T-helper 2 cell (primary cell): ENCODE measurements at places on chromosomes 1 and 21.

DNA sequence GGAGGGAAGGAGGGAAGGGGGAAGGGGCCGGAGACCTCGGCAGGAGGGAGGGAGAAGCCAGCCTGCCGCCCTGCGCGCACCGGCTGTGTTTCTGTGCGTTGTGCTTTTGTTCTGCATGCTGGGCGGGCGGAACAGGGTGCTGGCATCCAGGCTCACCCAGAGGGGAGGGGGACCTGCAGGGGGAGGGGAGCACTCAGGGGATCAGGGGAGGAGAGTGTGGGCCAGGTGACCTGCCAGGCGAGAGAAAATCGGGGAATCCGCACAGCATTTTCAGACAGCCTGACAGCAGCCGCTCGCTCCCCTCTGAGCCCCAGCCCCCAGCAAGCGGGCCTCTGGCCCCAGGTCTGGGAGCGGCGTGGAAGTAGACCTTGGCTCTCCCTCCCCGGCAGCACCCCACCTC lies 54.7 kb downstream of the RIPK4 start:
- no peak for DNase-seq

DNA sequence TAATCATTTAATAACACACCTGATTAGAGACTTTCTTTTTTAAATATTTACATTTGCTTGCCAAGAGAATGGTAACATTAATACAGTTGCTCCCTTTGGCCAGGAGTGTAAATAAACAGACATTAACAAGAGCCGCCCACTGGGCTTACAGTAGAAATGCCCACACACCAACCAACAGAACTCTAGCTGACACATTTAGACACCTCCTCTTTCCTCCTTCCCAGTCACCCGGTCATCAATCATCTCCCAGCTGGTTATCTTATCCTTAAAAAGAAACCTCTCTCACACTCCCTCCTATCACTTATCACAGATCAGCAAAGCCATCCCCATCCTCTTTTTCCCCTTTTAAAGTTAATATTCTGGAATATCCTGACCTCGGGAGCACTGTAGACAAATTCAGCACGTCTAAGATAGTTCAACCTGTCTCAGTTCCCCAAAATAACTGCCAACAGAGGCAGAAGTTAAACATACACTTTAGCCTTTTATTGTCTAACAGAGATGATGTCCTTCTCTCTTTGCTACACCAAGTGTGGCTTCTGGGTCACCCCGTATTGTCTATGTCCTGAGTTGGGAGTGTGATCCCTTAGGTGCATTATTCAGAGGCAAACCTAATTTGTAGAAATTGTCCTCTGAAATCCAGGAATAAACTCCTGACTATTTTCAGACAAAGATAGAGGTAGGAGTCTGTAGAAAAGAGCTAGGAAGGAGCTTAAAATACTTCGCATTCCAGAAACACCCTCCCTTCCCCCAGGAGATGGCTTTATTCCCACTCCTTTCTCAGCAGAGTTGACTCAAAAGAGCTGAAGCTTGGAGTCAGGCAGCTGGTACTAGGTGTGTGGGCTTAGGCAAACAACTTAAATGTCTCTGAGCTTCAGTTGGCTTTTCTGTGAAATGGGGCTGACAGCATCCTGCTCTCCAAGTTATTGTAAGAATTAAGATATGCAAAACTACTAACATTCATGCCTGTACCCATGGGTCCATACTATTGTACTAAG lies 8.8 kb downstream of the MYCL start:
- DNase-seq: no peak

- DNase-seq: no peak
These were observed 18.6 kb upstream of the CHIA start for GRCh38 chr1:111272081-111272480.

DNA sequence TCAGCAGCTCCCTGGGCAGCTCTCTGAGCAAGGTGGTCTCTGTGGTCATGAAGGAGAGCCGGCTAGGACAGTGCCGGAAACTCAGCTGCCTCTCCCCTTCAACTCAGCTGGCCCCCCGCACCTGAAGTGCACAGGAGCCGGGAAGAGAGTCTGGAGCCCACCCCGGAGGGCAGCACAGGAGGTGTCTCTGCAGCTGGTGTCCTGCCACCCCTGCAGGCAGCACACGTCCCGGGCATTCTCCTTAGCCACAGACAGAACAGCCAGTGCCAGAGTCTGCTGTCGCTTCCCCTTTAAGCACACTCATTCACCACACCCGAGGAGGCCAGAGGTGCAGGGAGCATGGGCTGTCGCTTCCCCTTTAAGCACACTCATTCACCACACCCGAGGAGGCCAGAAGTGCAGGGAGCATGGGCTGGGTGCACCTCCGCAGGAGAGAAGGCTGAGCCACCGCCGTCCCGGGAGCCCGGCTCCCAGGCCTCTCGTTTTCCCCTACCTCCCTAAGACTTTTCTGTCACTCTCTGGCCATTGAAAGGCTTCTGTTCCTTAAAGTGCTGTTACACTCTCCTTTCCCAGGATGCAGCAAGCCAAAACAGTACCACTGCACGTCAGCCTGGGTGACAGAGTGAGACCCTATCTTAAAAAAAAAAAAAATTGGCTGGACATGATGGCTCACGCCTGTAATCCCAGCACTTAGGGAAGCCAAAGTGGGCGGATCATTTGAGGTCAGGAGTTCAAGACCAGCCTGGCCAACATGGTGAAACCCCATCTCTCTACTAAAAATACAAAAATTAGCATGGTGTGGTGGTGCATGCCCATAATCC lies 16.9 kb upstream of the SAMD11 start:
- DNase-seq: peak; percentile 27

DNA sequence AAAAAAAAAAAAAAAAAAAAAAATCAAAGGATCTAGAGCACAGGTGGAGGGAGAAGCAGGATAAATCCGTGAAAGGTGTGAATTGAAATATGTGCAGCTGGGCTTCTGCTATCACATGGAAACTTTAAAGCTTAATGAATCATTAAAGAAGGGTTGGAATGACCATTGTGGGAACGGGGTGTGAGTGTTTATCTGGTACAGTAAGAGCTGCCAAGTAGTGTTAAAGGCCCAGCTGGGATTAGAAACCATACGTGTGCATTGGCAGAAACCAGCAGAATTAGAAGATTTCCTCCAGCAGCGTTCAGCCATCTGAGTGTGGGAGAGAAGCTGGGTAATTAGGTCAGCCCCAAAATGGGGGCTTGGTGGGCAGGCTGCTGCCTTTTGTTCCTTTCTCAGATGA lies 13.5 kb downstream of the FALEC start:
- DNase-seq: no peak

GRCh38 chr1:169906938-169907337 lies 13.2 kb upstream of the SCYL3 start:
- no peak for DNase-seq

- no peak for DNase-seq
These were observed 88.5 kb downstream of the UCK2 start for GRCh38 chr1:165915932-165916348.

DNA sequence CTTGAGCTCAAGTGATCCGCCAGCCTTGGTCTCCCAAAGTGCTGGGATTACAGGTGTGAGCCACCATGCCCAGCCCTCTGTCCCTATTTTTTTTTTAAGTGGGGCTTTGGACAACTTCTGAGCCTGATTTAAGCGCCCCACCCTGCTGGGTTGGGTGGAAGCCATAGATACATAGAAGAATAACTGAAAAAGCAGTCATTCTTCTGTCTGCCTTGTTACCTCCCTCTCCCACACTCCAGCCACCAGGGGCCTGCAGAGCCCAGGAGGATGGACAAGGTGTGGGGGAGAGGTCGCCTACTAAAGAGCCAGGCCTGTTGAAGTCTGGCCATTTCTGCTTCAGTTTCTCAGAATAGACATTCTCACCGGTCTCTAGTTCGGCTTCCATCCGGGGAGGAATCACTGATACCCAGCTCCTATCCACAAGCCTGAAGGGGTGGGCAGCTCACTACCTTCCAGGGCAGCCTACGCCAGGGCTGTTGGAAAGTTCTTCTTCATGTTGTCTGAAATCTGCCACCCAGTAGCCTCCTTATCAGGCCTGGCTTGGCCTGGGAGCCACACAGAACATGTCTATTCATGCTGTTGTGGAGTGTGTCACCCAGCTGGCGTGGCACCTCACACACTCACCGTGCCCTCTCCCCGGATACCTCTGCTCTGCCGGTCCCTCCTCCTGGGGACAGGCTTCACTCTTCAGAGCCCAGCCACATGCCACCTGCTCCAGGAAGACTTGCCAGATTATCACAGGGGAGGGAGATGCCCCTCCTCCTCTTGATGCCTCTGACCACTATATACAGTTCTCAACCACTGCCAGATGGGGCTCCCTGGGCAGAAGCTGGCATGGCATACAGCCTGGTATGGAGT lies 27.7 kb downstream of the KNCN start:
- DNase-seq: no peak

DNA sequence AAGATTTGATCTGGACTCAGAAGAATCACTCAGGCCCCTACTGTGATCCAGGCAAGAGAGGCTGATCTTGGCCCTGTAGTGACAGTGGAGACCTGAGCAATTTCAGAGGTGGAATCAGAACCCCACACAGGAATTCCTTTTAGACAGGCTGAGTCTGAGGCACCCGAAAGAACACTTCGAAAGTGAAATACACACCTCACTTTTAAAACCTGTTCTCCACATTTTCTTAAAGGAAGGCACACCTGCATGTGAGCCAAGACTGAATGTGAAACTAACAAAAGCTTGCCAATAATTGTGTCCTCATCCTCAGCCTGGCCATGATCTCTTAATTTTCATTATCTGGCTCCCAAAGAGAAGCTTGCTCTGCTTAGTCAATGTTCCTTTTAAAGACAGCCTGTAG lies 32.2 kb downstream of the SIPA1L2 start:
- no peak for DNase-seq

DNA sequence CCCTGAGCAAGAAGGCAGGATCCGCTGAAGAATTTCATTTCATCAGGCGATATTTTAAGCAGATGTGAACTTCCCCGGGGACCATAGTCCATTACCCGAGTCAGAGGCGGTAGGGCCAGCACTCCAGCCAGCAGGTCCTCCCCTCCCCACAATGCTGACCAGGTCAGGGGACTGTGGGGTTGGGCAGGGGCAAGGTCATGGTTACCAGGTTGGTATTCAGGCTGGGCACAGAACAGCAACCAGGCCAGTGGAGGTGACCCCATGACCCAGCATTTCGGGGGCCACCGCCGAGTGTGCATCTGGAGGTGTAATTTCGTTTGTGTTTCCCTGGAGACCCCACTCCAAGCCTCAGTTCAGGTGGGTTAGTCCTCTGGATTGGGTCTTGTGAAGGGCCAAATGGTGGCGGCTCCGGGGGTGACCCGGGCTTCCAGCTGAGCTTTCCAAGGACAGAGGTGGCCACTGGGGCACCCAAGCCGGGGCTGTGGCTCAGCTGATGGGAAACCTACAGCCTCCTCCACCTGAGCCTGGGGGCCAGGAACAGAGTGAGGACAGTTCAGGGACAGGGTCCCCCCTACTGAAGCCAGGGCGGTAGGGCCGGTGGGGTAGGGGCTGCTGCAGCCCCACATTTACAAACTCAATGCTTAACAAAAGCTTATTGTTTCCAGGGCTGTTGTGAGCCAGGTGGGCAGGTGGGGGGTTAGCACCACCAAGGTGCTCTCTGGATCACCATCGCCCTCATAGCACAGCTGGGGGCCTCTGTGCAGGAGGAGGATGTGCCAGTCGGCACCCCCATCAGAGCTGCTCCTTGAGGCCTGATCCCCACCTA lies 2.8 kb downstream of the PRDM16 start:
- no peak for DNase-seq

DNA sequence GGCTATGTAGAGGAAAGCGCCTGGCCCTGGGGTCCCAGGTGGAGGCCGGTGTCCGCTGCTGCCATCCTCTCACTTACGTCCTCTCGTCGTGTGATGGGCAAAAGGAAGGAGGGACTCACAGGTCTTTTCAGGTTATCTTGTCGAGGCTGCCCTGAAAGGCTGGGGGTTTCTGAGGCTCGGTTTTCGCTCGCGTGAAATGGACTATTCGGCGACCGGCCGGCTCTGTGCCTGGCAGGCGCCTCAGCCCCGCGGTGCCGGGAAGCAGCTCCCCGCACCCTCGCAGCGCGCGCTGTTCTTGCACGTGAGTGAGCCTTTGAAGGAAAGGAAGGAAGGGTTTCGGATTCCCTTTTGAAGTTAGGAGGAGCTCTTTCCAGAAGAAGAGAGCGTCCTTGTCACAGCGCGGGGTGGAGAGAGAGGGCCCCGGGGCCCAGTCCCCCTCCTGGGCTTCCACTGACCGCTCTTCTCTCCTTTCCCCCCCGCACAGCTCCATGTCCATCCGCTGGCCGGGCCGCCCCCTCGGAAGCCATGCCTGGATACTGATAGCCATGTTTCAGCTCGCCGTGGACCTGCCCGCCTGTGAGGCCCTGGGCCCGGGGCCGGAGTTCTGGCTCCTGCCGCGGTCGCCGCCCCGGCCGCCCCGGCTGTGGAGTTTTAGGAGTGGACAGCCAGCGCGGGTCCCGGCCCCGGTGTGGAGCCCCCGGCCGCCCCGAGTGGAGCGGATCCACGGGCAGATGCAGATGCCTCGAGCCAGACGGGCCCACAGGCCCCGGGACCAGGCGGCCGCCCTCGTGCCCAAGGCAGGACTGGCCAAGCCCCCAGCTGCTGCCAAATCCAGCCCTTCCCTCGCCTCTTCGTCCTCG lies 57.2 kb downstream of the AJAP1 start:
- DNase-seq: no peak

DNA sequence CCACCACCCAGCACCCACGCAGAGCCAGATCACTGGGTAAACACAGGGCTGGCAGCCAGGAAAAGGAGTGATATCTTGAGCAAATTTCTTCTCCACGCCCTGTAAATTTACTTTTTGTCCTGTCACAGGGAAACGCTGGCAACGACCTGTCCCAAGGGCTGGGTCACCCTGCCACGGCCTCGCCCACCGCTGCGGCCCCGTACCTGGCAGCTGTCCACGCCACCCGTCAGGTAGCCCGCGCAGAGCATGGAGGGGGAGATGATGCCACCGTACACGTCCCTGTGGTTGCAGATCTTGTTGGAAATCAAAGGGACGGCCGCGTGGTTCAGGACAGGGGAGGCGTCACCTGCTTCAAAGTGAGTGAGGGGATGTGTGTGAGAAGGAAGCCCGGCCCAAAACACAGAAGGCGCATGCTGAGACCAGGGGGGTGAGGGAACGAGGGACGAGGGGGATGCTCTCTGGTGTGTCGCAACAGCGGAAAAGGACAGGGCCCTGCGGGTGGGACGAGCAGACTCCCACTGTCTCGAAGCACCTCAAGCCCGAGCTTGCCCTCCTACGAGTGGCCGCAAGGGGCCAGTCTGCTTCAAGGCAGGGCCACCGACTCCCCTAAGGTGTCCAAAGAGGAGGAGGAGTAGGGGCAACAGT lies 10.1 kb upstream of the TFF1 start:
- no peak for DNase-seq

GRCh38 chr1:96887501-96887900 lies 165.9 kb downstream of the PTBP2 start:
- DNase-seq: no peak
